ENCODE measurements at places on chromosomes 7 and 10. TPM values are rescaled to one million over a fixed set of nuclear protein-coding genes. Genes with fewer than 3 reads are reported as not detected.

- no peaks in the 10 kb centered on the region for H3K27me3 ChIP-seq
- DNase-seq = no peak
- no peak overlapping the region for H3K27ac ChIP-seq
- H3K4me3 ChIP-seq = no peak overlapping the region
Measured at GRCh38 chr7:18715988-18716387, 220.4 kb downstream of the HDAC9 start.

- no peak for DNase-seq
- no peaks in the 10 kb centered on the region for H3K36me3 ChIP-seq
- no peak overlapping the region for H3K4me3 ChIP-seq
- no peaks in the 10 kb centered on the region for H3K27me3 ChIP-seq
Measured at GRCh38 chr7:11579141-11579540, 252.9 kb downstream of the THSD7A start.

DNA sequence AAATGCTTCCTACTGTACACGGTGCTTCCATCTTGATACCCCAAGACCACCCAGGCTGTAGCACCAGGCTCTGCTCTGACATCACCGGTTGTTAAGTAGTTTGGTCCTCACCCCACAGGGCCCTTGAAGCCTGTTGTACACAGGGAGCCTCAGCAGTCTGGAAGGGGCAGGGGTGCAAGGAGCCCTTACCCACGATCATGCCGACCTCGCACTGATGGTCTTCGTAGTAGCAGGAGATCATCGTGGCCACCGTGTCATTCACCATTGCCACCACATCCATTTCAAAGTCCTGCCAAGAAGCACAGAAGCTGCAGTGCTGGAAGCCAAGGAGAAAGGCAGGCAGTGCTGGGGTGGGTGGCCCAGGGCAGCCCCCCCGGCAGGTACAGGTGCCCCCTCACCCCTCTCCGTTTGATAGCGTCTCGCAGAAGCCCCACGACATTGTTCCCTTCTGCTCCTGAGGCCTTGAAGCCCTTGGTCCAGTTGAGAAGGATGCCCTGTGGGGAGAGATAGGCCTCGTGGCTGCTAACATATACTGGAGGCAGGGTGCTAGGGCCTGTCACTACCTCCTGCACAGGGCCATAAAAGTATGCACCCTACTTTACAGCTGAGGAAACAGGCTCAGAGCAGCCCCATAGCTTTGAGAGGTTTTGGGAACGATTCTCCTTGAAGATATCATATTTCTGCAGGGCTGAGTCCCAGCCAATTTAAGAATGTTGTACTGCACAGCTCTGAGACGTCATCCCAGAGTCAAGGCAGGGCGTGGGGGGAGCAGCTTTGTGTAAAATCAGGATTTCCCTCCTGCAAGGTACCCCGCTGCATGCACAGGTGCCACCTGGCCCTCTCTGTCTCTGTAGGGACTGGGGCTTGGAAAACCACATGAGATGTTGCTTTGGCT lies 8.7 kb upstream of the MYL7 start:
- no peaks in the 10 kb centered on the region for H3K36me3 ChIP-seq
- peaks cover 13% of the 10 kb centered on the region for H3K27me3 ChIP-seq
- H3K4me3 ChIP-seq = no peak overlapping the region
- peaks cover 19% of the 10 kb centered on the region for H3K4me1 ChIP-seq
- DNase-seq = peak; percentile 47

The UBE2D1 gene
- 34.2 TPM for total RNA-seq

DNA sequence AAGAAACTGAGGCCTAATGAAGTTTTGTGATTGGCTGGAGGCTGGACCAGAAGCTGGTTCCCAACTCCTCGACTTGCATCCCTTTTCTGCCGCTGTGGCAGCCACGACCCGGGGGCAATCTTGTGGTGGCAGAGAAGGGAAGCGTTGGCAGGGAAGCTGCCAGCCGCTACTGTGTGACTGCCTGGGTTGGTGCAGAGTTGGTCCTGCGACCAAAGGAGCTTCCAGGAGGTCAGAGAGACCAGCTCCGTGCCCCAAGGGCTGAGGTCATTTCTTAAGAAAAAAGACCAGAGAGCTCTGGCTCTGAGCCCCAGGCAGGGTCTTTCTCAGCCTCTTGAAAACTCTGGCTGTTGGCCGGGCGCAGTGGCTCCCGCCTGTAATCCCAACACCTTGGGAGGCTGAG lies 47.2 kb downstream of the PRF1 start:
- DNase-seq = no peak
- no peaks in the 10 kb centered on the region for H3K36me3 ChIP-seq
- no peak overlapping the region for H3K27ac ChIP-seq
- H3K4me3 ChIP-seq = no peak overlapping the region
- H3K4me1 ChIP-seq = peaks cover 40% of the 10 kb centered on the region
- H3K27me3 ChIP-seq = peaks cover 4% of the 10 kb centered on the region

GRCh38 chr10:75438275-75438674 lies 6.9 kb downstream of the LRMDA start:
- H3K4me1 ChIP-seq = peaks cover 12% of the 10 kb centered on the region
- no peak for DNase-seq
- peaks cover 65% of the 10 kb centered on the region for H3K27me3 ChIP-seq
- H3K36me3 ChIP-seq = peaks cover 5% of the 10 kb centered on the region

DNA sequence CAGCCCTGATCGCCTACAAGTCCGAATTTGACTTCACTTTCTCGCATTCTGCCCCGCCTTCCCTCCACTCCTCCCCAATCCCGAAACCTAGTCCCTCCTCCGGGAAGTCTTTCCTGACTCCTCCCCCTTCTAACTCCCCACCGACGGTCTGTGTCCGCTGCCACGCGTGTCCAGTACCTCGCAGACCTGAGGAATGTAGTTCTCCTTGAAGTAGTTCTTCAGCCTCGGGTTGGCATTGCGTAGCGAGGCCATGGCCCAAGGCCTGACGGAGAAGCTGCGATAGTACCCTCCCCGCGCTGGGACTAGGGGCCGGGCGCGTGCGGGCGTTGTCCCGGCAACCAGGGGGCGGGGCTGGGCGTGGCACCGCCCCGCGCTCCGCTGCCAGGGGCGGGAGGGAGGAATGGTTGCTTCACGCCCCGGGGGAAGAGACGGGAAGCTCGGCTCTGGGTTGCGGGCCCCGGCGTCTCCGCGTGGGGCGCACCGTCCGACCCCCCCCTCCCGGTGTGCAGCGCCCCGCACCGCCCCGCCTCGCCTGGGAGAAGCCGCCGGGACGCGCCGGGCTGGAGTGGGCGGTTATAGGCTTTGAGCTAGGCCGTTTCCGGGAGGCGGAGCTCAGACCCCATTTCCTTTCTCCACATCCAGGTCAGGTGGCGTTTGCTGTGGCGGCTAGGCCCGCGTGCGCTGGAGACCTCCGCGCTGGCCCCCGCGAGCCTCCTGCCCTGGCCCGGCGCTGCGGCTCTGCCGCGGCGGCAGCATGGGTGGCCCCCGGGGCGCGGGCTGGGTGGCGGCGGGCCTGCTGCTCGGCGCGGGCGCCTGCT lies at the start of the genes ARMC10 and FBXL13:
TSS of gene ARMC10 (plus strand) at position 622 of the 818 bp plus-strand sequence. CDS start at position 755, 133 bp downstream.
TSS of gene FBXL13 (minus strand) at position 278 of the 818 bp plus-strand sequence.
- no peaks in the 10 kb centered on the region for H3K36me3 ChIP-seq
- H3K27ac ChIP-seq = peak within 1 kb of the TSS; percentile 96
- no peaks in the 10 kb centered on the region for H3K27me3 ChIP-seq
- peak; percentile 94 for DNase-seq
- H3K4me3 ChIP-seq = peak within 1 kb of the TSS; percentile 97

- no peak overlapping the region for H3K4me3 ChIP-seq
- H3K27me3 ChIP-seq = peaks cover 30% of the 10 kb centered on the region
- no peak for DNase-seq
- H3K36me3 ChIP-seq = no peaks in the 10 kb centered on the region
- H3K27ac ChIP-seq = no peak overlapping the region
Measured at GRCh38 chr7:130723784-130724183, 10.2 kb downstream of the KLF14 start.

The INTS15 gene
- total RNA-seq = 44.1 TPM
